Stomach (tissue), 19 donors: ENCODE measurements at places on chromosomes 3 and 15.

DNA sequence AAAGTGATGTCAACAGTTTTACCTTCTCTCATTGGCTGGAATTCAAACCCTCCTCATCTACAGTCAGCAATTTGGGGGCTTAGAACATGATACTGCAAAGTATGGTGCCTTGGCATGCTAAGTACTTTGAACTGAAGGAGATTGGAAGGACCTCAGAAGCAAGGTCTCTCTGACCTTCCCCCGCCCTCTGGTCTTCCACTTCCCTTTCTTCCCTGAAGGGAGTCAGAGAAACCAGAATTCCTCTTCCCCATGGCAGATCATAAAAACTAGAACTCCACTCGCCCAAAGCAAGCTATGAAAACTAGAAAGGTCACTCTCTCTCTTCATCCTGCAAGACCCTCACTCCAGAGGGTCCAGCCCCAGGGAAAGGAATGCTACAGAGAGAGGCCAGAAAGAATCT lies 64.2 kb downstream of the CD200R1L start:
- DNase-seq: no peak

DNA sequence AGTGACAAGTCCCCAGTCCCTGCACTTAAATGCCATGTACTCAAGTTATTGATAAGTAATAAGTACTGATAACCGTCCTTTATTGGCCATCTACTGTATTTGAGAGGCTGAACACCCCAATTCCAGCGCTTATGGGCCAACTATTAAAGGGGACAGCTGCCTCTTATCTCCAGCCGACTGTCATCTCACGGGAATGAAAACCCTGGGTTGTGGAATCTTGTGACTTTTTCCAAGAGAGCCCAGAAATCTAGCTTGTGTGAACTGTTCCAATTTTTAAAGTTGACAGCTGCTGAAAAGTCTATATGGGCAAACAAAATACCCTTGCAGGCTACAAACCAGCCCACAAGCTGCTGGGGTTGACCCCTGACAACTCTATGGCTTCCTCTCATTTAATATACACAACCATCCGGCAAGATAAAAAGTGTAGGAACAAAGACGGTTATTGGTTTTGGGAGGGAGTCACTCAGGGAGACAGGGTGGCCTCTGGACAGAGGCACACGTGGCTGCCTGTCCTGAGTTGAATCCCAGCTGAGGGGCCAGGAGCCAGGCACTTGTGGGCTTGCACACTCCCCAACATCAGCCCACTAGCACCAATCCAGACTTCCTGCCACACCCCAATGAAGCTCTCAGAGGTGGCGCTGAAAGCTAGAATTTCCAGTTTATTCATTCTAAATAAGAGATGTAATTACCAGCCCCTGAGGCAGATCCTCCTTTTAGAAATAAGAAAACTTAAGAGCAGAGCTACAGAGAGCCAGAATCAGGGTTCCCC lies 16.2 kb downstream of the SPSB4 start:
- DNase-seq: no peak

- no peak for DNase-seq
These were observed 23.0 kb upstream of the PLSCR4 start for GRCh38 chr3:146273721-146274407.

- DNase-seq: no peak
These were observed 121.6 kb downstream of the SMAD6 start for GRCh38 chr15:66823601-66824000.

GRCh38 chr3:53195066-53195450 lies 34.0 kb downstream of the PRKCD start:
- no peak for DNase-seq

GRCh38 chr3:40404591-40405198 lies 17.7 kb downstream of the ENTPD3 start:
- DNase-seq: no peak

GRCh38 chr15:24899367-24899766 lies 55.4 kb upstream of the SNRPN start:
- no peak for DNase-seq
